ENCODE measurements at places on chromosomes 11 and 22. TPM values are rescaled to one million over a fixed set of nuclear protein-coding genes. Genes with fewer than 3 reads are reported as not detected.

SEC14L2 gene
- total RNA-seq, result 77.6 TPM

ABCG4 gene
- total RNA-seq, result 0.26 TPM

PHLDA2 gene
- total RNA-seq, result 3.7 TPM

PLAAT3 gene
- total RNA-seq, result 0.48 TPM

ABCC8 gene
- not detected for total RNA-seq

CCDC15 gene
- total RNA-seq, result 1.3 TPM

TCP11L1 gene
- total RNA-seq, result 13.1 TPM

PAX6 gene
- not detected for total RNA-seq

GP1BB gene
- 7.1 TPM for total RNA-seq

GPHA2 gene
- total RNA-seq, result not detected

ACRV1 gene
- not detected for total RNA-seq

RAG1 gene
- 1.2 TPM for total RNA-seq

DBX1 gene
- total RNA-seq, result not detected

SCN3B gene
- 0.16 TPM for total RNA-seq

MRPL48 gene
- total RNA-seq, result 24.0 TPM

ETS1 gene
- total RNA-seq, result 46.3 TPM

LMNTD2 gene
- 0.39 TPM for total RNA-seq

LMO2 gene
- 2.2 TPM for total RNA-seq

SYTL2 gene
- 11.0 TPM for total RNA-seq

ACTN3 gene
- not detected for total RNA-seq

RCOR2 gene
- 6.9 TPM for total RNA-seq

OR51B5 gene
- not detected for total RNA-seq

PRODH gene
- not detected for total RNA-seq

GGT5 gene
- total RNA-seq, result 32.3 TPM

P2RY6 gene
- not detected for total RNA-seq

USP2 gene
- total RNA-seq, result 0.26 TPM

VSIG2 gene
- total RNA-seq, result 1.3 TPM

MRPL16 gene
- total RNA-seq, result 71.9 TPM

TMEM86A gene
- 1.2 TPM for total RNA-seq

TPBGL gene
- not detected for total RNA-seq

XKR3 gene
- total RNA-seq, result not detected

SCGB1D1 gene
- total RNA-seq, result not detected

LRRN4CL gene
- total RNA-seq, result 2.1 TPM

ZNF195 gene
- 14.9 TPM for total RNA-seq

RASD2 gene
- total RNA-seq, result not detected

VSIG10L2 gene
- not detected for total RNA-seq

CFAP300 gene
- total RNA-seq, result 16.8 TPM

GAL gene
- total RNA-seq, result 31.7 TPM

MYBPC3 gene
- not detected for total RNA-seq

GAS2 gene
- 8.3 TPM for total RNA-seq

OR4X1 gene
- not detected for total RNA-seq

NLRP6 gene
- total RNA-seq, result not detected

RIBC2 gene
- total RNA-seq, result 1.4 TPM

ZP1 gene
- 1.6 TPM for total RNA-seq

CTTN gene
- total RNA-seq, result 126 TPM

LARGE1 gene
- total RNA-seq, result 4.6 TPM

NRXN2 gene
- total RNA-seq, result not detected

MS4A7 gene
- not detected for total RNA-seq

STT3A gene
- total RNA-seq, result 78.6 TPM

RAB36 gene
- 5.9 TPM for total RNA-seq

OR52I1 gene
- not detected for total RNA-seq
